HFF-Myc (cell line): ENCODE measurements at places on chromosomes 12 and 14.

- DNase-seq: no peak
Measured at GRCh38 chr12:14138495-14138894, 157.1 kb upstream of the GRIN2B start.

- no peak for DNase-seq
Measured at GRCh38 chr12:127277882-127278281, 989.1 kb upstream of the TMEM132C start.

GRCh38 chr12:13986031-13986430, 4.6 kb upstream of the GRIN2B start:
- no peak for DNase-seq

DNA sequence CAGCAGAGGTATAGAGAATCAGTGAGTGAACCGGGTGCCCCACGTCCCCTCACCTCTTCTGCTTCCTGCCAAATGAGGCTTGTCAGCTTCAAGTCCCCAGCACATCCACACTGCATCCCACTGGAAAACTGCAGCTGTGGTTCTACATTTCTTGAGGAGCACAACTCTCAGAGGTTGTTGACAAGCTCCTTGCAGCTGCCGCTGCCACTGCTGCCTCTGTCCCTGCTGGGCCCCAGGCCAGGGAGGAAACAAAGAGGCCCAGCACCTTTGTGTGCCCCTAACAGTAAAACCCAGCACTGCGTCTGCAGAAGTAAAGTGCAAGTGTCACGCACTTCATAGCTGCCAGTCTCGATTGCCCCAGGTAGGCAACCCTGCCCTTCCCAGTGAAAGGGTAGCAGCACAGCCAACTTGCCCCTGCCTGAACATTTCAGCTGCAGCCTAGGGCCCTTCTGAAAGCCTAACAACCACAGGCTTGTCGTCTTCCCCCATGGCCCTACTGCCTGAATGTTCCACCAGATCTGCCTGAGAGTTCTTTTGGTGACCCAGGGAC, 1162.1 kb upstream of the USP15 start:
- DNase-seq: no peak

DNA sequence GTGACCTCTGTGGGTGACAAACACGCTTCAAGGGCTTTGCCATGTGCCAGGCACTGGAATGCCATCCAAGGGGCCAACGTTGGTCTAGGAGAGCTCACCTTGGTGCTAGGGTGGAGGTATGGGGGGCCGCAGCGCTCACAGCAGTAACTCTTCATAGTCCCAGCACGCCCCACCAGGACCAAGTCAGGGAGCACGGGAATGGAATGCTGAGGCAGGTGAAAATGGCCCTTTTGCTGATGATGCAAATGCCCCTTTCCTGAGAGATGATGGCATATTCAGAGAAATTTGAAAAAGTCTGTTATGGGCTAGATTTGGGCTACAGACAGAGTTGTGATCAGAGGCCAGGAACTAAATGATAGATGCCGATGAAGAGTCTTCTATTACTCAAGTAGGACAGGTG, 10.0 kb upstream of the FAM181A start:
- no peak for DNase-seq

GRCh38 chr12:42767998-42768397, 178.5 kb upstream of the PRICKLE1 start:
- no peak for DNase-seq

- no peak for DNase-seq
Measured at GRCh38 chr14:72614891-72615415, 278.9 kb downstream of the DPF3 start.

- DNase-seq: no peak
Measured at GRCh38 chr12:52493172-52493571, at the start of gene KRT6A. KRT6A (minus strand) TSS chr12:52493257; CDS start chr12:52493188, 69 bp downstream.

DNA sequence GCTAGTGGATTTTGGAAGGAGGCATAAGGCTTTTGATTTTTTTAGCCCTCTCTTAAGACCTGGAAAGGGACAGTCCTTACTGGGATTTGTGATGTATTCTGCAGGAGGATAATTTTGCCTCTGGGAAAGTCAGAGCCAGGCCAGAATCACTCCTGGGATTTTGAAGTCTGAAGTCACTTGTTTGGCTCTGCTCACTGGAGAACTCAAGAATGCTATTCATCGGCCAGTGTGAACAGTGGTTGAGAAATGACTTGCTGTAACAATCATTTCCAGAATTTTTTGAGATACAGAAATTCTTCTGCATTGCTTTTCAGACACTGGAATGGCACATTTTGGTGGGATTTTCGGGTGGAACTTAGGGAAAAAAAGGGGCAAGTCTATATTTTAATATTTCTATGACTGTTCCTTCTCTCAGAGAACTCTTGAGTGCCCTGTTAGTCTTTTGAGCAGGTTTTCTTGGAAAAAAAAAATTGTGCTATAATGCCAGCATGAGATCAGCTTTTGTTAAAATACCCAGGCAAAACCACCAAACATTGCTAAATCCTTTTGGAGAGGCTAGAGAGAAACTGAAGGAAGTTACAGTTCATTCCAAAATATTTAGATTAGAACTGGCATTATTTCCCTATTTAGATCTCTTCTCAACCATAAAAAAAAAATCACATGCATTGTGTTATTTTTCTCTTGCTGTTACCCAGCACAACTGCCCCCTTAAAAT, 26.1 kb upstream of the BHLHE41 start:
- DNase-seq: no peak

DNA sequence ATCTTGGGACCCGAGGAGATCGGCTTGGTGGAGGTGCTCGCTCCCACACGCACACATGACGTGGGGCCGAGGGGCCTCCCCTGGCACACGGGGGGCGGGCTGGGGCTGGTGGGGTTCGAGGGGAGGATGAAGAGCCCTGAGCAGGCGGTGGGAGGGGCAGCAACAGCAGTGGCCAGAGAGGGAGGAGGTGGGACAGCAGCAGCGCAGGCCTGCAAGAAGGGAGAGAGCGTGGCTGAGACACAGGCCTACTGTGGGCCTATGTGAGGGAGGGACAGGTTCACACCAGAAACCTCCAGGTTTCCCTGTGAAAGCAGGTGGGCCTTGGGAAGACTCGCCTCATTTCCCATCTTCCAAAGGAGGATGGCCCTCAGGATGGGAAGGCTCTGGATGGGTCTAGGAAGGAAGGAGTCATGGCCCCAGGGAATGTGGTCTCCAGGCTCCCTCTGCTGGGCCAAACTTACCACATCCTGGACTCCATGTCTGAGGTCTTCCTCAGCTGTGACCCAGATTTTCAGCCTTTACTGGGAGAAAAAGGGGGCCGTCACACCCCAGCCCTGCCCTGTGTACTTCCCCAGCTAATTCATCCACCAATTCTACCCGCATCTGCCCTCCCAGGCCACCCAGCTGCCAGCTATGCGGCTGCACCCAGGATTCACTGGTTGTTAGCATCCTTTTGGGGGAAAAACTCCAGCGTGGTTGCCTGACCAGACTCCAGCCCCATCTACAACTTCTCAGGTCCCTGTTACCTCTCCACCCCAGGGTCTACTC, 2.8 kb downstream of the PIANP start:
- peak; percentile 36 for DNase-seq

DNA sequence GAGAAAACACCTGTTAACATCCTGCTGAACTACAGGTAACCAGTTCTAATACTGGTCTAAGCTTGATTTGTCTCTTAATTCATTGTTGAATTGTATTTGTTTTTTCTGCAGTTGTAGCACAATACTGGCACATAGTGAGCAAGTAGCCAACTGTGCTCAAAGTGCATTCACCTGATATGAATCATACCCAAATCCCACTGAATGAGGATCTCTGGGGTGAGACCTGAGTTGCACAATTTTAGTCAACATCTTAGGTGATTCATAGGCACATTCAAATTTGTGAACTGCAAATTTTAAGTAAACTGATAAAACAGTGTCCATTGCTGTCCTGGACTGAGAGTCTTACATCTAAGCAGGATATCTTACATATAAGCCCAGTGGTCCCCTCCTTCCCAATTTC, 12.8 kb downstream of the KCNC2 start:
- DNase-seq: no peak

DNA sequence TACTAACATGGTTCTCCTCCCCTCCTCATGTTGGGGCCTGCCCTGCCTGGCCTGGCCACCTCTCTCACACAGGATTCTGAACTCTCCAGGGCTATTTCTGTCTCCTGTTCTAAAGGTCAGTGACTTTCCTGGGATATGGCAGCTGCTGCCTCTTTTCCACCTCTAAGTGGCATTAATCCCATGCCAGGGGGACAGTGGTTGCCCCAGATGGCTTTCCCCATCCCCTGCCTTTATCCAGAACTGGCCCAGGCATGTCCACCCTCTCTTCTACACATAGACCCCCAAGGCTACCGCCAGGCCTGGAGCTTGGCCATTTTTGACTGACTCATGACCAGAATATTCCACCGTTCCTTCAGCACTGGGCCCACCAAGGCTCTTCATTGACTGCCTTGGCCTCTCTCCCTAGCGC, 90.4 kb downstream of the IRF2BPL start:
- no peak for DNase-seq

- no peak for DNase-seq
Measured at GRCh38 chr12:57522887-57523705, 472 bp downstream of the MBD6 start.

DNA sequence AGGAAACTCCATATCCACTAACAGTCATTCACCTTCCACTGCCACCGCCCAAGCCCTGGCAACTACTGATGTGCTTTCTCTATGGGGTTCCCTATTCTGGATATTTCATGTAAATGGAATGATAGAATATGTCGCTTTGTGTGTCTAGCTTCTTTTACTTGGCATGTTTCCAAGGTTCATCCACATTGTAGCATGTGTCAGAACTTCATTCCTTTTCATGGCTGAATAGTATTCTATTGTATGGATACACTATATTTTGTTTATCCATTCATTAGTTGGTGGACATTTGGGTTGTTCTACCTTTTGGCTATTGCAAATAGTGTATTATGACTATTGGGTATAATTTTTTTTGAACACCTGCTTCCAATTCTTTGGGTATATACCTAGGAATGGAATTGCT, 8.6 kb downstream of the POU6F1 start:
- DNase-seq: no peak

DNA sequence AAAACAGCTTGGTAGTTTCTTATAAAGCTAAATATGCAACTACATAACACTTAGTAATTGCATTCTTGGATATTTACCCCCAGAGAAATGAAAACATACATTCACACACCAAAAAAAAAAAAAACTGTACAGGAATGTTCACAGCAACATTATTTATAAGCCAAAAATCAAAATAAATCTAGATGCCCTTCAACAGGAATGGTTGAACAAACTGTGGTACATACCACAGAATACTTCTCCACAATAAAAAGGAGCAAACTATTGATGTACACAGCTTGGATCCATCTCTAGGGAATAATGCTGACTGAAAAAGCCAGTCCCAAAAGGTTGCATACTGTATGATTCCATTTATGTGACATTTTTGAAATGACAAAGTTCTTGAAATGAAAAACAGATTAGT, 62.1 kb upstream of the SLC38A4 start:
- no peak for DNase-seq

GRCh38 chr12:45490232-45490881, 239.1 kb upstream of the ARID2 start:
- DNase-seq: no peak

- no peak for DNase-seq
Measured at GRCh38 chr12:499837-500458, 40.2 kb downstream of the B4GALNT3 start.

DNA sequence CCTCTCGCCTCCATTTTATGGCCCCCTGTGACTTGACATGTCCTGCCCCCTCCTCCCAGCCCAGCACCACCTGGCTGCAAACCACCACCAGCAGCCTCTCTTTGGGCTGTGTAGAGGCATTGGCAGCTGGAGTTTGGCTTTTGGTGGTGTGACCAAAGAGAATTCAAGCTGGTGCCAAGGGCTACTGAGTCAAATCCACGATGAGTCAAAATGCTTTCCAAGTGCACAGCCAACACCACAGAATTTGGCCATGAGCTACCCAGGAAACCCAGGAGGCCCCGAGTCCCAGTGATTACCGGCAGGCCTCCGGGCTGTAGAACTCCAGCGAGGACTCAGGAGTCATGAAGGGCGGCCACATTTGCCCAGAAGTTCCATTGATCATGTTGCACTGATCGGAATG, 53.8 kb downstream of the SCARB1 start:
- no peak for DNase-seq

DNA sequence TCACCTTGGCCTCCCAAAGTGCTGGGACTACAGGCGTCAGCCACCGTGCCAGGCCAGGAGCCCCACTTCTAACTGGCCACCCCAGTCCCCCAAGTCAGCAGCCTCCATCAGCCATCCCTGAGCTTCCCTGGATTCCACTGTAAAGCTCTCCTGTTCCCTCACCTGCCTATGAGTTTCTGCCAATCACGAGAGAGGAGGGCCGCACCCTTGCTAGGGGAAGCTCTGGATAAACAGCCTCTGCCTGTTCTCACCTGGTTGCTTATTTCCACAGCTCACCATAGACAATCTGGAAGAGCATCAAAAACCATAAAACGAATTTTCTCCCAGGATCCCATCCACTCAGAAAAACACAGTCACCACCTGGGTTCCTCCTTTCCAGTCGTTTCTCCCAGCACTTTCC, 5.0 kb downstream of the CDCA4 start:
- DNase-seq: no peak

- DNase-seq: no peak
Measured at GRCh38 chr12:92488735-92489134, 214.1 kb upstream of the PLEKHG7 start.

DNA sequence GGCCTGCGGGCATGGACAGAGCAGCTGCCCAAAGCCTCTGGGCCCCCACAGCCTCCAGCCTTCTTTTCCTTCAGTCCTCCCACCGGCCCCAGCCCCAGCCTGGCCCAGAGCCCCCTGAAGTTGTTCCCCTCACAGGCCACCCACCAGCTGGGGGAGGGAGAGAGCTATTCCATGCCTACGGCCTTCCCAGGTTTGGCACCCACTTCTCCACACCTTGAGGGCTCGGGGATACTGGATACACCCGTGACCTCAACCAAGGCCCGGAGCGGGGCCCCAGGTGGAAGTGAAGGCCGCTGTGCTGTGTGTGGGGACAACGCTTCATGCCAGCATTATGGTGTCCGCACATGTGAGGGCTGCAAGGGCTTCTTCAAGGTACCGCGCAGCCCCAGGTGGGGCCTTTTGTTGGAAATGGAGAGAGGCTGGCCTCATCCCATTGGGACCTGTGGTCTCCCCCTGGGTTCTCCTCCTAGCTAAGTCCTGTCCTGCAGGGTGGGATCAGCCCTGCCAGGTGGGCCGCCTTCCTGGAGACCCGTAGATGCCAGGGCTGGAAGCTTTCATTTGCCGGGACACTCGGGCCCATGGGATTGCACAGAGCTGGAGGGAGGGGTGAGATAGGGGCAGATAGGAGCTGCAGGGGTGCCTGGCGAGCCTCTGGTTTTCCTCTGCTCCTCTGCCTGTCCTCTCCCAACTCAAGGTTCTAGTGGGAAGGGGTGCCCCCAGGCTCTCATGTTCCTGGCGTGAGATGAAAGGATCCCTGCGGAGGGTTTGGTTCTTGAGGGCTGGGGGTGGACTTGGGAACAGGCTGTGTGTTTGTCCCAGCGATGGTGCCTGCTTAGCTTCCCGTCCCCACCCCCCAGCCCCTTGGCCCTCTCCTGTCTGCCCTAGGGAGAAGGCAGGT, 3.8 kb downstream of the NR4A1 start:
- DNase-seq: no peak

DNA sequence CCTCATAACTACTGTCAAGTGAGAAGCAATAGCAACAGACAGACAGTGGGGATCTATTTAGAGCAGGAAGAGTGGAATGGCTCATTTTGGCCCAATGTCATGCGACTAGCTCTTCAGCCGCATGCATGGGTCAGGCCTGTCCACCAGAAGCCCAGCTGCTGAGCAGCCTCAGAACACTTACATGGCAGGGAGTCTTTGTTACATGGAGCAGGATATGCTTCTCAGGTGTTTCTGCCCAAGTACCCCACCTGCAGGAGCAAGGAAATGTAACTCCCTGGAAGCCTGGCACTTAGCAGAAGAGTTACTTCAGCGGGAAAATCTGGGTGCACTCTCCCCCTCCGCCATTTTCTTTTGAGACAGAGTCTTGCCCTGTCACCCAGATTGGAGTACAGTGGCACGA, 73.5 kb upstream of the ARHGAP5 start:
- no peak for DNase-seq
